NCI-H1436 (cell line): ENCODE measurements at places on chromosomes 12 and 14.
A peak's percentile ranks its signal among the peaks of the same experiment; 100 is the strongest.

DNA sequence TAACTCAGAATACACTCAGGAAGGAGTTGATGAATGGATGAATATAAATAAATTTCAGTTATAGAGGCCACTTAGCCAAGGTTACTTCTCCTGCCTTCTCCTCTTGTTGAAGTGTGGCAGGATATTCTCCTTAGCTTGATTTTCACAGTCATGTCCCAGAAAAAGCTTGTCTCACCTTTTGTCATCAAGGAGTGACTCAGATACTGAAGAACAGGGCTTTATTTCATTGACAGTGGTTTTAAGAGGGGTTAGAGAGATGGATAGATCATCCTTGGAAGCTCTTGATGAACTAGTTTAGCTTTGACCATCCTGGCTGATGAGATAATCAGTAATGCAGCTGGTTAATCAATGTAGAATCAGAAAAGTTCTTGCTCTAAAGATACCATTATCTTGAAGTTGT lies 35.0 kb upstream of the CFAP54 start:
- DNase-seq = no peak

DNA sequence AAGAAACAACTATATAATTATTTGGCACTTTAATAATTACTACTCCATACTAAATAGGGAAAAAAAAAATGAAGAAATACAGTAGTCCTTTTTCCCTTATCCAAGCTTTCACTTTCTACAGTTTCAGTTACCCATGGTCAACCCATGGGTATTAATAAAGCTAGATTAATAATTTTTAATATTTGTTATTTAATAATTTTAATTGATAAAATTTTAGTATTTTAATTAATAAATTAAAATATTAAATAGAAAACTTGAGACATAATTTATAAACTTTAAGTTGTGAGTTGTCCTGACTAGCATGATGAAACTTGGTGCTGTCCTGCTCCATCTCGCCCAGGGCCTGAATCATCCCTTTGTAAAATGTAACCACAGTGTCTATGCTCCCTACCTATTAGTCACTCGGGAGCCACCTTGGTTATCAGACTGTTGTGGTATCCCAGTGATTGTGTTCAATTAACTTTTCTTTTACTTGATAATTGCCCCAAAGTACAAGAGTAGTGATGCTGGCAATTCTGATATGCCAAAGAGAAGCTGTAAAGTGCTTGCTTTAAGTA lies 71.8 kb downstream of the PAWR start:
- DNase-seq = no peak

DNA sequence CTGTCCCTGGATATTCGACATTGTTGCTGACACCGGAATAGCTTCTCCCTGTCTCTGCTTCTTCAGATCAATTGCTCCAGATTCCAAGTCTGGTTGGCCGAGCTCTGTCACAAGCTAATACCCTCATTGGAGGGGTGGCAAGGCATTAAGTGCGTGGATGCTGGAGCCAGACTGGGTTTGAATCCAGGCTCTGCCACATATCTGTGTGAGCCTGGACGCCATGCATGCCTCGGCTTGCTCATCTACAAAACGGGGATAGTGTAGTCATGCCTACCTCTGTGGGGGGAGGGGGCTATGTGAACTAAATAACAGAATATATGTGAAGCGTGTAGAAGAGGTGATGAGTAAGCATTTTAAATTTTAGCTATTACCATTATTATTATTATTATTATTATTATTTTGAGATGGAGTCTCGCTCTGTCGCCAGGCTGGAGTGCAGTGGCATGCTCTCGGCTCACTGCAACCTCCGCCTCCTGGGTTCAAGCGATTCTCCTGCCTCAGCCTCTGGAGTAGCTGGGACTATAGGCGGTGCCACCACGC lies 97.3 kb downstream of the AACS start:
- DNase-seq = no peak

DNA sequence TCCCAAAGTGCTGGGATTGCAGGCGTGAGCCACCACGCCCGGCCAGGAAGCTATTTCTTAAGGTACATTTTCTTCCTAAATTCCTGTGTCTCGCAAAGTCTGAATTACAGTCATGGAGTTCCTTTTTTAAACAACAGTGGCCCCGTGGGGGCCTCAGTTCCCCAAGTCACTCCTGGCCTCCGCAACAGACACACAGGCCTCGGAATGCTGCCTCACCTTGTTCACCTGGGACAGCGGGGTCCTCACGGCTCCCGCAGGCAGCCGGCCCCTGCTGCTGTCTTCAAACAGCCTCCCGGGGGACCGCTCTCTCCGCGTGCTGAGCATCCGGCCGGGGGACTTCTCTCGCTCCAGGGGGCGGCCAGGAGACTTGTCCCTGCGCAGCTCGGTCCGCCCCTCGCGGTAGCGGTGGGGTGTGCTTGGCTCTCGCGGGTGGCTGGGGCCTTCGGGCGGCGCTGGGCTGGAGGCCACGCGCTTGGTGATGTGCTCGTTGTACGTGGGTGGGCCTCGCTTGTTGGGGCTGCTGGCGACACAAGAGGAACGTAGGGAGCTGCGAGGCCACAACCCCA lies 22.1 kb downstream of the PRKAB1 start:
- no peak for DNase-seq

DNA sequence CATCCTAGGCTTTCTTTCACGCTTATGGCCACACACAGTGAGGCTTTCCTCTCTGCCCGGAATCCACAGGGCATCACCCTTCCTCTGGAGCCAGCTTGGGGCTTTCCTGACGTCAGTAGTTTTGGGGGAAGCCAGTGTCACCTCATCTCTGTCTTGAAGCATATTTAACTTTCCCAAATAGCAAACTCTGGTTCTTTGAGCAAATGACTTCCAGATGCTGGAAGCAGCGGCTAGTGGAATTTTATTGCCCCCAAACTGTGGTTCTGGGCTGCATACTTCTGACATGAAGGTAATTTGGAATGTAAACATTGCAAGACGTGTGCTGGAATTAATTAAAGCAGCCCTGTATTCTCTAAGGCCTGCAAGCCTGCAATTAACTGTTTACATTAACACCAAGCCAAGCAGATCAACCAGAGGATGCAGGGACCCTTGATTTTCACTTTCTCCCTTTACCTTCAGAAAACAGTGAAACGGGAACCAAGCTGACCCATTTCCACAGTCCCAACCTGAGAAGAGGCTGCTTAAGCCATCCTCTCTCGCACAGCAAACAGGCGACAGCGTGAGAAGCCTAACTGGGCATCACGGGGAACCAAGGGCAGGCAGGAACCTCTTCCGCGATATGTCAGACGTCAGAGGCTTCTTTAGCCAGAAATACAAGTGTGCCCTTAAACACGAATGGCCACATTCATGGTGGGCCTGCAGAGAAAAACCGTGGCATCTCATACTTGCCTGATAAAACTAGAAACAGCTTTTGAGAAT lies 258.4 kb downstream of the CACNA1C start:
- no peak for DNase-seq

DNA sequence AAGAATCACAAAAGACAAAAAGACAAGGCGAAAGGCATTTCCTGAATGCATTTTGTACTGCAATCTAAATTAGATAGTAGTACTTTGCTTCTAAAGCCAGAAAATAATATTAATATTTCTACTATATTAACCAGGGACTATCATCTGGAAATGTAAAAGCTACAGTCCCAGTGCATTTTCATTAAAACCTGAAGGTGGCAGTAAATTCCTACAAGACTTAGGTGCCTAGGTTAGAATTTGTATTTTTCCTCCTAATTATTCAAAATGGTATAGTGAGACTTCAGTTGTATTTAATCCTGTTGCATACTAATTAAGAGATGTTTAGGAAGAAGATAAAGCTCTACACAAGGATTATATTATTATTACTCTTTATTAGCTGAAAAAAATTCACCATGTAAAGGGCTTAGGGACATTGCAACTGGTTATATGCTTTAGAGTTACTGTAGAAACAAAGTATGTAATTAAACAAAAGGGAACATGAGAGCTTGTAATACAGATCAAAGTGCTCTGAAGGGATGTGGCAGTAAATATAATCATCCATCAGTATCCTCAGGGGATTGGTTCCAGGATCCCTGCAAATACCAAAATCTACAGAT lies 53.6 kb downstream of the BRMS1L start:
- DNase-seq = peak; percentile 32

- DNase-seq = no peak
Measured at GRCh38 chr12:55671746-55672145, 35.1 kb downstream of the OR10P1 start.

GRCh38 chr12:82207556-82207955 lies 150.6 kb downstream of the CCDC59 start:
- no peak for DNase-seq

DNA sequence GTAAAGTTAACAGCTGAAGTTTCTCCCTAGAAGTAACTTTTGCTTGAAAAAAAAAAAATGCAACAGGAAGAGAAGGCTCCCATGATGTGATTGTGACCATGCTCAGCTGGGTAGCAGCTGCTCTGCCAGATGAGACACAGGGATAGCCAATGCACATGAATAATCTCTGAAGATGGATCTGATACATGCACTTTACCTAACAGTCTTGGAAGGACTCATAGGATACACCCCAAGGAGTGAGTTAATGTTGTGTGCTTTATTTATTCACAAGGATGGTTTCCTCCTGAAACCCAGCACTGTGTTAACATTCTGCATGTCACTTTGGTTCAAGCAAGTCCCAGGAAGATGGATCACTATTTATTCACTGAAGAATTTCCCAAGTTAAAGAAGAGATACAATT lies 46.5 kb downstream of the NDUFA12 start:
- DNase-seq = no peak

- DNase-seq = no peak
Measured at GRCh38 chr12:42216737-42217136, 21.3 kb downstream of the YAF2 start.

GRCh38 chr12:127991485-127991884 lies 275.5 kb upstream of the TMEM132C start:
- no peak for DNase-seq

DNA sequence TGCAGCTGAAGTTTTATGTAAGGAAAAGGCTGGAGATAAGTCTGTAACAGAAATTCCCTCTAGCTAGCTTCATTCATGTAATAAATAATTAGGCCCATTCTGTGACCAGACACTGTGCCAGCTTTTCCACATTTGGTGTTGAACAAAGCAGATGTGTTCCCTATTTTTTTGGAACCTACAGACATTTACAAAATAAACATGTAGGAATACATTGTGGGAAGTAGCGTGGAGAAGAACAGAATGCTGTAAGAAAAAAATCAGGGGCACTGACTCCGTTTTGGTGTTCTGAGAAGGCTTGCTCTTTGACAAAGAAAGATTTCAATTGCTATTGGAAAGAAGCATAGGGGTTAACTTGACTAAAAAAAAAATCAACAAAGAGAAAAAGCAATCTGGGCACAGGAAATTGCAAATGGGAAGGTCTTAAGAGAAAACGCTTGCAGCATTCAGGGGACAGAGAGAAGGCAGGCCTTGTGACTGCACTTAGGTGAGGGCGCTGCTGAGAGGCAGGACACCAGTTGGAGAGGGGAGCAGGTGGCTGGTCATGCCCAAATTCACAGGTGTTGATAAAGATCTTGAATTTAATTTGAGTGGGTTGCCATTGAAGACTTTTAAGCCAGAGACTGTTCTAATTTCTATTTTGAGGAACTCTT lies 4.0 kb downstream of the FAR2 start:
- no peak for DNase-seq

DNA sequence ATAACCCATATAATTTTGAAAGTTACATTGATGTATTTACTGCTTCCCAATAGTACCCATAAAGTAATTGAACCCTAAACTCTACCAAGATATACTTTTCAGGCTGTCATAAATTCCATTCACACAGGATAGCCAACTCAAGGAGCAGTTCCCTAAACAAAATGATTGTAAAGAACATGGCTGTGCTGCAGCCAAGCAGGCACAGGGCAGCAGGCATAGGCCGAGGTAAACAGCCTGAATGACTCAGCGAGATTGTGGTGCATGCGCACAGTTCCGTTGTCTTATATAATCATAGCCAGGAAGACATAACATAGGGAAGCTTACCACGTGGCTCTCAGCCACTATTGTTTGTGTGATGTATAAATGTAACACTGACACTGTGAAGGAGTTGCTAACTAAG lies 344.9 kb downstream of the FSCB start:
- no peak for DNase-seq

DNA sequence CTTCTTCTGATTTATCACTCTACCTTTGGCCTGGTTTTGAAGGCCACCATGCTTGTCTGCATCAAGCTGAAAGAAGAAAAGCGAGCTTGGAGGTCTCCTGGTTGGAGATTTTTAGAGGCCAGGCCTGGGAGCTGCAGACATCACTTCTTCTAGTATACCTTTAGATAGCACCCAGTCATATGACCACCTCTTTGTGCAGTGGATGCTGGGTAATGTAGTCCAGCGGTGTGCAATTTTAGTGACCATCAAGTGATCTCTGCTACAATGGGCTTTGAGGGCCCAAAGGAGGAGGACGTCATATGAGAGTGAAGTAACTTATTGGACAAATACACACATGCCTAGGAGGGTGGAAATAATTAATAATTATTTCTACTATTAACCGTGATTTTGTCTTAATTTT lies 15.2 kb upstream of the WNT5B start:
- DNase-seq = no peak

GRCh38 chr12:86666316-86666715 lies 410.1 kb upstream of the MGAT4C start:
- no peak for DNase-seq

DNA sequence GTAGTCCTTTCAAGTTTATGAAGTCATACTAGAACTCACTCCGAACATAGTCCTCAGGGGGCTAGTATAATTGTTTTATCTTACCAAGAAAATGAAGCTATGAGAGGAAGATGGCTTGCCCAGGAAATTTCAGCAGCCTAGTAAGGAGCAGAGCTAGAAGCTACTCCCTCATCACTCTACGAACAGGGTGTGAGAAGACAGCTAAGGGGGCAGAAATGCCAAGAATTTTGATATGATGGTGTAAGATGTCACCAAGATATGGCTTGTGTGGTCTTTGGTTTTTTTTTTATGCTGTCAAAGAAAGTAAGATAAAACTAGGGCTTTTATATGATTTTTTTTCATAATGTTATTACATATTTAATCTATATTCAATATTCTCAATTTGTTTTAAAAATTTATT lies 47.6 kb downstream of the PRICKLE1 start:
- no peak for DNase-seq

- no peak for DNase-seq
Measured at GRCh38 chr14:91649930-91650329, 82.0 kb downstream of the CATSPERB start.

DNA sequence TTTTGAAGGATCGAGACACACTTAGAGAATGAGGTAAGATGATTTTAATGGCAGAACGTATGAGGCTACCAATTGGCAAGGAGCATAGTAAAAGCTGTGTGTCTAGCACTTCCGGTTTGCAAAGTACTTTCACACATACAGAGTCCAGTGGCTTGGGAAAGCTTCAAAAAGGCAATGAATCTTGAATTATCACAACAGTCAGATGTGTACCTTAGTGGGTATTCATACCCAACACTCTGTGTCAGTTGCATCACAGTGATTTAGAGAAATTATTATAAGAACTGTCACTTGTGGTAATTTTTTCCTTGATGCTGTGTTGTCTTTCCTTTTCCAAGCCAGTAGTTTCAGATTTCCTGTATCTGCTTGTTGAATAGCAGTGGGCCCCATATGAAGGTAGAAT lies 424.1 kb downstream of the PCNX1 start:
- no peak for DNase-seq

- no peak for DNase-seq
Measured at GRCh38 chr12:30706476-30706875, 10.8 kb upstream of the IPO8 start.
